ENCODE measurements at places on chromosomes 3 and 15.

DNA sequence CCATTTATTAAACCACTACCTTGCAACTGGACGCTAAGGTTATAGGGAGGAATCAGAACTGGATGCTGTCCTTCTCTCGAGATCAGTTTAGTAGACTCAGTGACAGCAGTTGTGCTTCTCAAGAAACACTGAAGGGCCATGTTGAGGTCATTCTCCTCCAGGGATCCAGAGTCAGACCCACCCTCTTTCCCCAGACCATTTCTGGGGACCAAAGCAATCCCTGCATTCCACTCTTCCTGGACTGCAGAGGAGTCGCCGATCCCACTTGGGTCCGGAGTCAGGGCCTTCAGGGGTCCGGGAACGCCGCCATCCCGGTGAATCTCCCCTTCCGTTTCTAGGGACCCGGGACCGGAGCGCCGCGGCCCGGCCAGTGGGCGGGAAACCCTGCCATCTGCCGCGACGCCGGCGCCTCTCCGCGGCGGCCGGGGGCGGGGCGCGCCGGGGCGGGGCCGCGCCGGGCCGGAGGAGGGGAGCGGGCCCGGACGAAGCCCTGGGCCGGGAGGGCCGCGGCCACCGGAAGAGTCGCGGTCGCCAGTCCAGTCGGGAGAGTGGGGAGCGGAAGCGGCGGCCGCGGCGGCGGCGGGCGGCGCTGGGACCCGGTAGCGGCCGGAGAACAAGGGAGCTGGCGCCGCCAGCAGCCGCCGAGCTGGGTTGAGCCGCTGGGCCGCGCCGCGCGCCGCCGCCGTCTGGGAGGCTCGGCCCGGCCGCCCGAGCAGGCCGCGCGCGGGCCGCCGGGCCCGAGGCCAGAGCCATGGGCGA is at the start of gene DVL3:
Gene DVL3, plus strand, starts transcription at position 493 of the 759 bp plus-strand sequence. Its CDS starts 259 bp downstream, at position 752.
- DNase-seq: no peak

GRCh38 chr3:45779746-45780735 is 16.3 kb downstream of the SLC6A20 start:
- DNase-seq: no peak

GRCh38 chr15:73688455-73688854 is 4.3 kb downstream of the CD276 start:
- DNase-seq: no peak

- no peak for DNase-seq
Observed at GRCh38 chr3:161014843-161015749, 90.1 kb downstream of the B3GALNT1 start.

DNA sequence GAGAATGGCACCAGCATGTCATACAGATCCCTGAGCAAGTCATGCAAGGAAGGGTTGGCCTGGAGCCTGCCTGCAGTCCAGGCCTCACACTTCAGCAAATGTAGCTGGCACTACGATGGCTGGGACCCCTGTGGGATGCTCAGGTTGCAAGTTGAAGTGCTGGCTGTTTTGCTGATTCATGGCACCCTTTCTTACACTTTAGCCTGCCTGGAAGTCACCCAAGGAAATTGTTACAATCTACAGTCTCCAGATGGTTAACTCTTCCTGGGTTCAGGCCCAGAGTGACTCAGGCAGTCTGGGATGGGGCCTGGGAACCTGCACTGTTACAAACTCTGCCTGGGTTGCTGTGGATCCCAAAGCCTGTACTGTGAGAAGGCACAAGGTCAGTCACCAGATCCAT is 91.0 kb upstream of the SLC6A11 start:
- DNase-seq: no peak

DNA sequence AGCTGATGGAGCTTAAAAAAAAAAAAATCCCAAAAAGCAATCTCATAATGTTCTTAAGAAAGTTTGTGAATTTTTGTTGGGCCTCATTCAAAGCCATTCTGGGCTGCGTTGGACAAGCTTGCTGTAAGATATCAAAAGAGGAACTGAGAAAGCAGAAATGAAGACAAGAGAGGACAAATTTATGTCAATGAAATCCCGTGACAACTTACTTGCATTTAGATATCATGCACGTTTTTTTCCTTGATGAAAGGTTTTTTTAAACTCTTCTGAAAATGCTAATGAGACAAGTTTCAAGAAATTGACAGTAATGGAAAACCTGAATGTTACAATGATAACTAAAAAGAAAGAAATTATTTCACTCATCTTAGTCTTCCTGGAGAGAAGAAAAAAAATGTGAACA is 662.9 kb downstream of the SQOR start:
- no peak for DNase-seq

- no peak for DNase-seq
Observed at GRCh38 chr15:51688863-51689262, 7.6 kb downstream of the SCG3 start.

- no peak for DNase-seq
Observed at GRCh38 chr3:178465260-178466180, 70.7 kb upstream of the KCNMB2 start.

DNA sequence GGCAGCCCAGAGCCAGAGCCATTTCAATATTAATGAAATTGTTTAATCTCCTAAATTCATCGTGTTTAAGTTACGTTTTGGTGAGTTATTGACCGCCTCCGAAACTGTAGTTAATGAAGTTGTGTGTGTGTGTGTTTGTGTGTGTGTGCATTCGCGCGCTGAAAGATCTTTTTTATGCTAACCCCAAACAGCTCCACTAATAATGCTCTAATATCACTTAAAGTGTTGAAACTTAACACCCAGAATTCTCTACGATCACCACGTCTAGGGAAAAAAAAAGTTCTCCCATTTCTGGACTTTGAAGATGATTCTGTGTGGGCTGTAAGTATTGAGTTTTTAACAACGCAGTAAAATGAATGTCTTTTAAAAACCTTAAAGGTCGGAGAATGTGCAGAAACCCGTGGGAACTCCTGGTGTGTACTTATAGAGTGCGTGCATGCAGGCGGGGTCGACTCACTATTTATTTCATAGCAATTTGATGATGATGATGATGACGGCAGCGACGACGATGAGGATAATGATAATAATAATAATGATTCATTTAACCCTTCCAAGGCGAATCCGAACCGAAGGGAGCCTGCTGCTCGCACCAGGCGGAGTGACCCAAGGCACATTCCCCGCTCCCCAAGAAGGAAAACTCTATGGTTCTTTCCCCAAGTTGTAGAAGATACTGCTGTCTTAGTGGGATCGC is 1.4 kb upstream of the FOXB1 start:
- no peak for DNase-seq

DNA sequence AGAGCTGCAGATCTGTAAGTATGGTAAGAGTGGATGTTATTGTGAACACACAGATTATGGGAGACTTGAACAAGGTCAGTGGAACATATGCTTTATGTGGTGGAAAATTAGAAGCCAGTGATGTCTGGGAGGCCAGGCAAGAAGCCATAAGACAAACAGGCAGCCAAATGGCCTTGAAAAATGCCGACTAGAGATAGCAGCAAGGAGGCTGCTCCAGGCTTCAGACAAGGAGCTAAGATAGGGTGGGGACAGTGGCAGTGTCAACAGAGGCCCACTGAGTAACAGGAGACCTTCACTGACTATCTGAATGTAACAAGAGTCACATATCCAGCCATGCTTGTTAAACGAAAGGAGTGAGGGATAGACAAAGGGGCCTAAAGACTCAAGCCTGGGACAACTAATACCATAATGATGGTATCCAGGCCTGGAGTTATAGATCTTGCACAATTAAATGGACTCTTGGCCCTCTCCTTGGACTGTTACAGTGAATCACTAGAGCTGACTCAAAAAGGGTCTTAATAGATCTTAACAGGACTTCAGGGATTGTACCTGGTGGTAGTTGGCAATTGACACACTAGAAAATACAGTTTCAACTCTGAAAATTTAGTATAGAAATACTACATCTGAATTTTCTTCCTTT is 50.6 kb downstream of the CFAP20DC start:
- no peak for DNase-seq

DNA sequence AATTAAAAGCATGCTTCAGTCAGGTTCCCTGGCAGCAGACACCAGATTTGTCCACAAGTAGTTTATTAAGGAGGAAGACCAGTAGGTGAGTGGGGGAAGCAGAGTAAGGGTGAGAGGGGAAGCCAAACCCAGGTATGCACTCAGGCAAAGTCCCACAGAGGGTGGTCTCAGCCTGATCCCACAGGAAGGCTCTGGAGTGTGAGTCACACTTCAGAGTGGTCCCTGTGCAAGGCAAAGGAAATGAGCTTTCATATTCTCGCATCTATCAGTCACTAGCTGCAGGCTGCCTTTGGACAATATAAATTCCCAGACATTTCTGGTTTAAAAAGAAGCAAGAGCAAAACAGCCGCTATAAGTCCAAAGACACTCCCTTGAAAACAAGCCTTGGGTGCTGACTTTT is 78.5 kb downstream of the TRANK1 start:
- no peak for DNase-seq

GRCh38 chr15:47669221-47669620 is 48.1 kb upstream of the SEMA6D start:
- no peak for DNase-seq

Measured in stimulated activated CD4-positive, alpha-beta T cell treated with anti-CD3 and anti-CD28 coated beads, Interleukin-1b, Interleukin-23, amount 100 ng/mL, for 24 hours (primary cell).